Stimulated activated CD8-positive, alpha-beta memory T cell treated with anti-CD3 and anti-CD28 coated beads, Interleukin-2, amount 100 ng/mL, for 1 hour (primary cell): ENCODE measurements at places on chromosomes 3 and 15.

DNA sequence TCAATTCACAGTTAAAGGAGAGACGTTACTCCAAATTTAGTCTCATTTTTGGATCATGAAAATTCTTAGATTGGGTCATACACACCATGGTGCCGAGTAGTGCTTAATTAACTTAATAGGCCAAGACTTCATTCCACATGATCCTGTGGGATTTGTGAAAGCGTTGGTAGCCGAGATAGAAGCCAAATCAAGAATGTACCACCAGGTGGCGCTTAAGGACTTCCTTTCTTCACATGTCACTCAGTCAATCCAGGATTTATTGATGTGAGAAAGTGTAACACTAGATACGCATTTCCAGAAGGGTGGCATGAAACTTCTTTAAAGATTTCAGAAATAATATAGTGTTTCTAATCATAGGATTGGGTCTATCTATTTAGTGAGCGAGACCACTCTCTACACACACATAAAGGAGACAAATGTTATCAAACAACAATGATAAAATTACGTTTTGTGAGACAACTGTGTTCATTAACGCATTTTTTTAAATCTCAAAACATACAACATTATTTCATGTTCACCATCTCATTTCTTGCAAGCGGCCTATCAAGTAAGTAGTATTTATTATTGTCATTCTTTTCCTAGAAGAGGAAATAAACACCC lies 436.1 kb downstream of the CHL1 start:
- DNase-seq: no peak

GRCh38 chr3:134917631-134918030 lies 122.6 kb downstream of the EPHB1 start:
- DNase-seq: no peak

- no peak for DNase-seq
Observed at GRCh38 chr3:45075821-45076625, 49.9 kb downstream of the CLEC3B start.

DNA sequence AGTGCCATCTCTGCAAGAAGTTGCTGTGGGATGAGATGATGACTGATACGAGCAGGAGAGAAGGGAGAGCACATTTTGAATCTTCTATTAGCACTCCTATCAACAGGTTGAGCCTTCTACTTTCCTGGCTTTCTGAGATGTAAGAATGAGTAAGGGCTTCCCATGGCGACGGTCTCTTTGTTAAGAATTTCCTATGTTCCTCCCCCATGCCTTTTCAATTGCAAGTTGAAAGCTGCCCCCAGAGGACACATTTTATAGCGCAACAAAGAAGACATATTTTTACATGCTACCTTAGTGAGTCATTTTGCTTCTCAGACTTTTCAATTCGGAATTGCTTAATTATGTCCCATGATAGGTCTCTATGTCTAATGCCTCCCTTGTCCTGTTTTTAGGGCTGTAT lies 71.3 kb upstream of the LRTM1 start:
- DNase-seq: no peak

- DNase-seq: no peak
Observed at GRCh38 chr3:129005526-129006303, 4.6 kb downstream of the EFCC1 start.

DNA sequence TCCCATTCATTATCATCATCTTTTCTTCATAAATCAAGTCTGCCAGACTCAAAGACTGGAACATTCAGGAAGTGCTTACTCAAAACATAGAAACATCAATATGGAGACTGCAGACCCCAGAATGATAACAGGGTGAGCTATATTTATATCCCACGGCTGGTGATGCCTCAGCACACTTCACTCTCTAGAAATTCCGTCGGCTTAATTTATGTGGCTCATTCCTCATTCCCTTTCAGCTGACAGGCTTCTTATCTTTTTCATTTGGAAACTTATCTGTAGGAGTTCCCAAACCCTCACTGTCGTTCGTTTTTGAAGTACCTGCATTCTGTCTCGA lies 45.5 kb downstream of the RFTN1 start:
- no peak for DNase-seq

DNA sequence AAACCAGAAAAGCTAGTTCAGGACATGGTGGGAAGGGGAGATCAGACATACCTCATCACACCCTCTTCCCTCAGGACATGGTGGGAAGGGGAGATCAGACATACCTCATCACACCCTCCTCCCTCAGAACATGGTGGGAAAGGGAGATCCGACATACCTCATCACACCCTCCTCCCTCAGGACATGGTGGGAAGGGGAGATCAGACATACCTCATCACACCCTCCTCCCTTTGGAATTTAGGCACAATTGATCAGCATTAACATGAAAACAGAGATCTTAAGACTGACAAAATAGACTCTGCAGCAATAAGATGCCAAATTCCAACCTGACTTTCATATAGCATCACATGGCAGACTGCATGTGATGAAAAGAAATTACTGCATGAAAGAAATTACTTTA lies 412.7 kb upstream of the ZNF717 start:
- DNase-seq: no peak
